AG04449 (cell line): ENCODE measurements at places on chromosomes 16 and 17.

GRCh38 chr16:53771655-53772497 lies 67.9 kb downstream of the FTO start:
- peak; percentile 21 for DNase-seq

DNA sequence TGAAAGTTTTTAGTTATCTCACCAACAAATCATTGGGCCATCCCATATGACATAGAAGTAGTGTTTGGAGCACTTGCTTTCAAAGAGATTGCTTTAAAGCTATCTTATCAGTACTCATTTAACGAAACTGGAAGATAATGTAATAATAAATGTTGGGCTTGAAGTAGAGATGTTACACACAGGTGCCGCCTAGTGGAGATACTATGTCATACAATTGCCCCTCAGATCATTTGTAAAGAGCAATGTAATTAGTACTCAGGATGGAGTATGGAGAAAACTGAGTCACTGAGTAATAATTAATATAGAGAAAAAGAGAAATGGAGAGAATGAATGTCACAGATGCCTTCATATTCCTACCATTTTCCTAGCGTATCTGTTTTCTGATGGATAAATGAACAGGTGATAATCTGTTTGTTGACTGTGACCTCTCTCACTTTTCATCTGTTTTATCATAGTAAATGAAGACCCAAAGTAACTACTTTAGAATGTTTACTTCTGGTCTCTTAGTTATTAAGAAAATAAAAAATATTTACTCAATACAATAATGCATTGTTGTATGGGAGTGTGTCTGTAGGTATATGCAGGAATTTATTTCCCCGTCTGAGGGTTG lies 80.4 kb downstream of the EFCAB5 start:
- no peak for DNase-seq

DNA sequence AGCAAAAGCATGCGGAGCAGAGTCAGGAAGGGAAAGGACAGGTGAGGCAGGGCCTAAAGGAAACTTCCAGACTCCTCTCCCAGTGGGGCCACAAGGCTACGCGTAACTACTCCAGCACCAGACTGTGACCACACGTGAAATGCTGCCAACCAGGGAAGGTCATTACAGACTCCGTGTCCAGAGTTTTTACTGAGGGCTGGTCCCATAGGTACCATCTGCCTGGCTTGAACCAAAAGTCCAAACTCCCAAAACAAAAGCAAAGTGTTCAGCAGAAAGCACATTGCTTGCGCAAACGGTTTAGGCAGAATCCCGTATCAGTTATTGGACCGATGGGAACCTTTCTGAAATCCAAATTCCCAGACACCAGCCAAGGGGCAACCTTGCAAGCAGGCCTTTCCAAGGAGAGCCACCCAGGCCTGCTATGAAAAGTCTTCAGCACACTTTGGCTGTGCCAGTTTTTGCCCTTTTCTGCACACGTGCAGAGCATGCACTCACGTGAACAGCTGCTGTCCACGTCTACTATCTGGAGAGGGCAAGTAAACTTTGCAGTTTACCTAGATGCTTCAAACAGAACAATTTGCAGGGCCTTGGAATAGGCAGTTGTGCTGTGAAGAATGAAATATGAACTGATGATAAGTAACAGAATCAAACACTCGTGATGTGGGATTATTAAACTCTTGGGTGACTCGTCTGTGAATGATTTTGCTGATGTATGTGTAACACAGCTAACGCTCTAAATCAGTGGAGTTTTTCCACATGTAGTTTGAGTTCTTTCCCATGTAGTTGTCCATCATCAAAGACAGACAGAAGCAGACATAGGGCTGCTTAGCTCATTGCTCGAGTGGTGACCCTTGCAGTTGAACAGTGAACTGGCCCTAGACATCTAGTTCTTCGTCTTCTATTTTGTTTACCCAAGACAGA lies 58.1 kb upstream of the CRISPLD2 start:
- no peak for DNase-seq

DNA sequence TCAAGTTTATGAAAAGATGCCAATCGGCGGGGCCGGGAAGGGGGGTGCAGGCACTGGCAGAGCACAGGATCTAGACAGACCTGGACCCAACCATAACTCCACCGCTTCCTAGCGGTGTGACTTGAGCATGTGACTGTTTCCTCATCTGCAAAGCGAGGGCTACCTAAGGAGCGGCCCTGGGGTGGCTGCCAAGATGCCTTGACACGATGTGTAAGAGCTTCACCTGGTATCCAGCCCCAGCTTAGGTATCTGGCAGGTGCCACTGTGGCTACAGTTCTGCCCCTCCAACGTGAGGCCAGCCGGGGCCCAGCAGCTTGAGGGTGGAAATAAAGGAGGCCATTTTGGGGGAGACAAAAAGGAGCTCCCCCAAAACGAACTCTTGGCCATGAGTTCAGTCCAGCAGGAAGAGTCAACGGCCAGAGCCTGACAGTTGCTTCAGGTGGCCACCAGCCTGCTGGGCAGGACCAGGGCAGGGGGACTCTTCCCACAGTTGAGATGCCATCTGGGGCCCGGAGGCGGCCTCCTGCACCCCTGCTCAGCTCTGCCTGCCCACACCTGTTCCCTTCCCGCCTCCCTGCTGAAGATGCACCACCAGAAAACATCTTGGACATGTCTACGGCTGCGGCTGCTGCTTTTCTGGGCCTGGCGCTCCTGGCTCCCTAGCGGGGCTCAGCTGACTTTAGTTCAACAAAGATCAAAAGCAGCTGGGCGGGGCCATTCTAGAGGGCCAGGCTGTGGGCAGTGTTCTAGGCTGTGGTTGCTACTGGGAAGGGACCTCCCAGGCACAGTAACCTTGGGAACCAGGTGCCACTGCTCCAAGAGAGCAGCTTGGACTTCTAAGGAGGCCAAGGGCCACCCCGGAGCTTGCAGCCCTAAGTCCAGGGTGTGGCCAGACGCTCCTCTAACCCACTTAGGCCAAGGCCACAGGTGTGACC lies 3.4 kb upstream of the MTSS2 start:
- no peak for DNase-seq

DNA sequence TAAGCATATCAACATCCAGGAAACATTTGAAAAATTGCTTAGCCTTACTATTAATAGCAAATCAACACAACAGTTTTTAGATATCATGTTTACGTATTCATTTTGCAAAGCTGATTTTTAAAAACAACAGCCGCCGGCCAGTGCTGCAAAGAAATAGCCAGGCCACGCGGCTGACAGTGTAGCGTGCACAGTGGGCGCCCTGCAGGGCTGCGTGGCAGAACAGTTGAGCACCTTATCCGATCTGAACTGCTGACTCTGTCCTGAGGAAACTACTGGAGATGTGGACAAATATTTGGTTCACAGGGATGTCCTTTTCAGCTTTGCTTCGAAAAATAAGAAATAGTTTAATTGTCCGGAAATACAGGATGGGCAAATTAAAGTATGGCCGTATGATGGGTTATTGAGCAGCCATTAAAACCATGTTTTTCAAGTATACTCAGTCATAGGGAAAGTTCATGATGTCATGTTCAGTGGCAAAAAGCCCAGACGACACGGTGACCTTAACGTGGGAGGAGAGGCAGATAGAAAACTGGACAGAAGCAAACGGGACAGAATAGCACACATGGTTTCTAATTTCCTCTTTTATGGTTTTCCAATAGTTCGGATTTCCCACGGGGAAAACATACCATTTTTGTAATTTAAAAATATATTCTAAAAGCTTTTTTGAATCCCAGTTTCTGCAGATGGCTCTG lies 52.4 kb upstream of the ENDOV start:
- DNase-seq: no peak

- DNase-seq: no peak
These were observed at the start of gene ZNF385C for GRCh38 chr17:42097691-42098631. ZNF385C (minus strand) TSS chr17:42098473; CDS start chr17:42063056, 35,417 bp downstream.

DNA sequence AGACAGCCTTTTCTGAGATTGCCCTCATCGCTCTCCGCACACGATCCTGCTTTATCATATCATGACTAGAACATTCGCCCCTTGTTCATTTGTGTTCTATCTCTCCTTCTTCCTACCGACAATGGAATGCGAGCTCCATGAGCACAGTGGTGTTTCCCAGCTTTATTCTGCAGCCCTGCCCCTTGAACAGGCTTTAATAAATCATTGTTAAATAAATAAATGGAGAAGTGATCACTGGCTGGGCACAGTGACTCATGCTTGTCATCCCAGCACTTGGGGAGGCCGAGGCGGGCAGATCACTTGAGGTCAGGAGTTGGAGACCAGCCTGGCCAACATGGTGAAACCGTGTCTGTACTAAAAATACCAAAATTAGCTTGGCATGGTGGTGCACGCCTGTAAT lies 1063.3 kb upstream of the EEF2KMT start:
- DNase-seq: no peak

- DNase-seq: no peak
These were observed 477.9 kb upstream of the CA10 start for GRCh38 chr17:52636443-52636842.

DNA sequence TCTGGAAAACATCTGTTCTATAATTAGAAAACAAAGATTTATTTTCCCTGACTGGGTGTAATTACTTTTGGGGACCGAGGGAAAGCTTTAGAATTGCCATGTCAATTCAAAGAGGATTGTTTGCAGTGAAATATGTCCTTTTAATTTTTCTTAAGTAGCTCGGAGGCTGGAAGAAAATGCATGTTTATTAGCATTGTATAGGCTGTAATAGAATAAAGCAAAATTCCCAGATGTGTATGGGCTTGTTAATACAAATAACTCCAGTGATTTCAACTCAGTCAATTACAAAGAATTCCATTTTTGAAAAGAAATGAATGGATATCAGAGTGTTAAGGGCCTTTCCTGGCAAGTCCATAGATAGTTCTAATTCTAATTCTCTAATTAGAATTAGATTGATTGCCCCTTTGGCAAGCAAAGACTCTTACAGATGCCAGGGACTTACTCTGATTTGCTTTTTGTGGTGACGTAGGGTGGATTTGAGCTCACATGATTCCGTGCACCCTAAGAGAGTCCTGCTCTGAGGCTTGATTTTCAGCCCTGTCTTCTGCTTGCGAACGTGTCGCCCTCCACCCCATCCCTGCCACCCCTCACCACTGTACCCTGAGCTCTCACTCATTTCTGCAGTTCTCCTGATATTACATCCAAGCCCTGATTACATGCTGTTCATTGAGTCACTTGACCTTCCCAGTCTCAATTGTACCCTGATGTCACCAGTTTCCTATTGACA lies 70.0 kb upstream of the FAM20A start:
- no peak for DNase-seq

GRCh38 chr17:61836266-61837174 lies 26.8 kb downstream of the BRIP1 start:
- DNase-seq: no peak

GRCh38 chr16:30113711-30114333 lies 485 bp upstream of the GDPD3 start:
- DNase-seq: no peak

- no peak for DNase-seq
These were observed 7.4 kb downstream of the SCARF1 start for GRCh38 chr17:1638171-1638590.
